ENCODE measurements at places on chromosomes 4 and X.
A peak's percentile ranks its signal among the peaks of the same experiment; 100 is the strongest.

DNA sequence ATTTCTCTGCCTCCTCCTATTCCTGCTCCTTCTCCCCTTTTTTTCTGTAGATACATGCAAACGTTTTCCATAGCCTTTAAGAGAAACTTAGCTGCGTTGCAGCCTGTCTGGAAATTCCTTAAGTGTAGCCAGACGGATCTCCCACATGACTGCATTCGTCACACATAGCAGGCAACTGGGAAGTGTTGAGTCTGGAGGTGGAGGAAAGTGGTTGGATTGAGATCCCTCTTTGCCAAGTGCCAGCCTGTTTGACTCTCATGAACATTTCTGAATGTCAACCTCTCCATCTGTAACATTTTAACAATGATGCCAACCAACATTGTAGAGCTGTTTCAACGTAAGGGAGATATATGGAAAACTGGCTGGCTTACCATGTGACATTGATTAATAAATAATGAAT lies 45.1 kb upstream of the FAM9A start:
- no peaks in the 10 kb centered on the region for H3K36me3 ChIP-seq
- H3K4me1 ChIP-seq: no peaks in the 10 kb centered on the region
- no peak overlapping the region for H3K27ac ChIP-seq
- no peak overlapping the region for H3K4me3 ChIP-seq
- no peak for DNase-seq
- no peaks in the 10 kb centered on the region for H3K27me3 ChIP-seq

DNA sequence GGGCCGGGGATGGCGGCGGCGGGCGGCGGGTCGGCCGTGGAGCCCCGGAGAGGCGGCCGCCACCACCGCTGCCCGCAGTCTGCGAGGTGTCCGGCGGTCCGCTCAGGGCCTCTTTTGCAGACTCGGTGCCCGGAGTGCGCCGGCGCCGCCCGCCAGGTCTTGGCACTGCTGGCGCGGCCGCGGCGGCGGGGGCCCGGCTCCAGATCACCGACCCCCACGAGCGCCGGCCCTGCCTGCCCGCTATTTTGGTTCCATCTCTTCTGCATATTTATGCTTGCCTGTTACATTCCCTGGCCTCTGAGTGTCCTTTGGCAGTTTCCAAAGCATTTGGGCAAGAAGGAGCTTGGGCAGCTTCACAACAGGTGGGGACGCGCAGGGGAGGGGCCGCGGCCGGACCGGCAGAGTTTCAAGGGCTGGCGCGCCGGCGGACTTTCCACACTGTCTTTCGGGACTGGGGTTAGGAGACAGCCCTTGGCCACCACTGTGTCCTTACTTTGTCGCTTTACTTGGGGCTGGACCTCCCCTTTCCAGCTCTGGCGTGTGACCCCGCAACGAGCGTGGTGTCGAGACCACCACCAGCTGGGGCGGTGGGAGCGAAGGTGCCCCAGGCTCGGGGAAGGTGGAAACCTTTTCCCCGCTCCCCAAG lies 668 bp upstream of the TAPT1 start:
- no peaks in the 10 kb centered on the region for H3K36me3 ChIP-seq
- H3K27me3 ChIP-seq: no peaks in the 10 kb centered on the region
- DNase-seq: peak; percentile 79
- H3K4me1 ChIP-seq: peaks cover 33% of the 10 kb centered on the region

DNA sequence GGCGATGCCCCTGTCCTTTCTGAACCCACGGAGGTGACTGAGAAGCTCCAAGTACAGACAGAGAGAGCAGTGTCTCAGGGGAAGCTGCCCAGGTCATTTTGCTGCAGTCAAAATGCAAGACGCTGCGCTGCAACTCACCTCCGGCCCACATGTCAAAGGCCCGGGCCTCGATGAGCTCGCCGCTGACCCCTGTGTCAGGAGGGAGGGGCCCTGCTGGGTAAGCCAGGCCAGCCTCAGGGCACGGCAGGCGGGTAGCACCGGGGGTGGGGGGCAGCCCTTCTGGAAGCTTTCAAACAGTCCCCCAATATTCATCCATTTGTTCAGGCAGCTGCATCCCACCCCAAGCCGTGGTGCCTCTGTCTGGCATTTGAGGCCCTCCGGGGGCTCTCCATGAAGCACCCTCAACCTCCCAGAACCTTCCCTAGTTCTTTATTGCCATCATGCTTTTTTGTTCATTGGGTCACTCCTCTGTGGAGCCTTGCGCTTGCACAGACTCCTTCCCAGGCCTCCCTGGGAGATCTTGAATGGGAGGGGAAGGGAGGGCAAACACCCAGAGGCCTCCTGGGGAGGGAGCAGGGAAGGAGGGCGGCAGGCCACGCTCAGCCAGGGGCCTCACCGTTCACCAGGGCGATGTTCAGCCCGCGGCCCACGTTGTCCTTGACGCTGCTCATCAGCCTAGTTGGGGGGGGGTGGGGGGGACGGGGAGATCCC lies 8.2 kb downstream of the FAM3A start:
- H3K27ac ChIP-seq: no peak overlapping the region
- no peaks in the 10 kb centered on the region for H3K27me3 ChIP-seq
- H3K4me3 ChIP-seq: no peak overlapping the region
- no peaks in the 10 kb centered on the region for H3K36me3 ChIP-seq
- H3K4me1 ChIP-seq: no peaks in the 10 kb centered on the region

DNA sequence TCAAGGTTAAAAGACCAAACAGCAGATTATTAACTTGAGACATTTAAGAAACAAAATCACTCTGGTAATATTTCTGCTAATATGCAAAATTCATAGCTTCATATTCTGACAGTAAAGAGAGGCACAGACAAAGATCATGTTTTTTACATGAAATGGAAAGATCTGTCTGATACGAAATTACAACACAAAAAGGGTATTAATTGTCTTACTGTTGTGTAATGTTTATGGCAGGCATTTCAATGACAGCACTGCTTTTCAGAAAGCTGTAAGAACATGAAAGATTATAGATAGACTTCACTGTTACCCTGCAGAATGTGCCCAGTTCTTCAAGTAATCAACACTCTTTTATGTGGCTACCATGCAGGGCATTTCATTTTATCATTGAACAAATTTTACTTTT lies 15.4 kb downstream of the DCHS2 start:
- H3K27me3 ChIP-seq: no peaks in the 10 kb centered on the region
- no peak overlapping the region for H3K27ac ChIP-seq

GRCh38 chrX:23919706-23920320 lies 12.0 kb downstream of the CXorf58 start:
- DNase-seq: no peak
- no peaks in the 10 kb centered on the region for H3K27me3 ChIP-seq
- no peak overlapping the region for H3K27ac ChIP-seq
- no peaks in the 10 kb centered on the region for H3K4me1 ChIP-seq

- no peaks in the 10 kb centered on the region for H3K4me1 ChIP-seq
These were observed 48.3 kb downstream of the AMELX start for GRCh38 chrX:11341274-11342201.

GRCh38 chr4:16212138-16212782 lies 14.0 kb downstream of the TAPT1 start:
- no peaks in the 10 kb centered on the region for H3K27me3 ChIP-seq
- H3K4me3 ChIP-seq: no peak overlapping the region
- no peaks in the 10 kb centered on the region for H3K4me1 ChIP-seq

DNA sequence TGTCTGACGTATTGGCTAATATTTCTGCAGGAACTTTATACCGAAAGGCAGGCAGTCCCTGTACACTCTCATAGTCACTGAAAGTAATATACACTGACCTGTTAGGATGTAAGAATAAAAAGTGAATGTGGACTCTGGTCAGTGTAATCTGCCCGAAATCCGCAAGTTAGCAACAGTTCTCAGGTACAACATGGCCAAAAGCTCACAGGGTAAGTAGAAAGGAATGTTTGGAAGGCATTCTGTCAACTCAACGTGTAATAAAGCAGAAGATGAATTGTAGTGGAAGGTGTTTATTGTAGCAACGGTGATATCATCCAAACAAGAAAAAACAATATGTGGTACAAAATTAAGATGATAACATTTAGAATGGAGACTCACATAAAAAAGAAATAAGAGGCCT lies 26.0 kb upstream of the NUP54 start:
- DNase-seq: no peak
- peaks cover 66% of the 10 kb centered on the region for H3K36me3 ChIP-seq
- no peaks in the 10 kb centered on the region for H3K27me3 ChIP-seq
- no peak overlapping the region for H3K4me3 ChIP-seq
- no peaks in the 10 kb centered on the region for H3K4me1 ChIP-seq

DNA sequence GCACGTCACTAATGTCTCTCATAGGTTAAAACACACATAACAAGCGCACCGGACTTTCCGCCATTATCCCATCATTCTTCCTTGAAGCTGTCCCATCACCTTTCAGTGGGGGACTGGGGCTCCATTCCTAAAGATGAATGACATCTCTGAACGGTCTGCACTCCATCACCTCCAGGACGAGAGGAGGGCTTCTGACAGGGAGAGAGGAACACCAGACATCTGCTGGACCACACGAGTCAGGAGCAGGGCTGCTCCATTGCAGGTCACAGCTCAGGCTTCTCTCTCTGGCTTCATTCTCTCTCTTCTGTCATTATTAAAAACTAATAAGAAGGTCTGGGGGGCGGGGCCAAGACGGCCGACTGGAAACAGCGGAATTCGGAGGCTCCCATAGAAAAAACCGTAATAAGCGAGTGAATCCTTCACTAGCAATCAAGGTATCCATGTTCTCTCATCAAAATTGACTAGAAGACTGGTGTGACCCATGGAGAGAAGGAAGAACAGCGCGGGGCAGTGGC lies 289.8 kb downstream of the LDB2 start:
- H3K36me3 ChIP-seq: no peaks in the 10 kb centered on the region
- no peaks in the 10 kb centered on the region for H3K27me3 ChIP-seq
- H3K4me1 ChIP-seq: no peaks in the 10 kb centered on the region
- H3K4me3 ChIP-seq: no peak overlapping the region
- no peak overlapping the region for H3K27ac ChIP-seq

GRCh38 chrX:10173331-10173900 lies 16.6 kb downstream of the CLCN4 start:
- no peaks in the 10 kb centered on the region for H3K36me3 ChIP-seq
- no peaks in the 10 kb centered on the region for H3K27me3 ChIP-seq
- DNase-seq: no peak

DNA sequence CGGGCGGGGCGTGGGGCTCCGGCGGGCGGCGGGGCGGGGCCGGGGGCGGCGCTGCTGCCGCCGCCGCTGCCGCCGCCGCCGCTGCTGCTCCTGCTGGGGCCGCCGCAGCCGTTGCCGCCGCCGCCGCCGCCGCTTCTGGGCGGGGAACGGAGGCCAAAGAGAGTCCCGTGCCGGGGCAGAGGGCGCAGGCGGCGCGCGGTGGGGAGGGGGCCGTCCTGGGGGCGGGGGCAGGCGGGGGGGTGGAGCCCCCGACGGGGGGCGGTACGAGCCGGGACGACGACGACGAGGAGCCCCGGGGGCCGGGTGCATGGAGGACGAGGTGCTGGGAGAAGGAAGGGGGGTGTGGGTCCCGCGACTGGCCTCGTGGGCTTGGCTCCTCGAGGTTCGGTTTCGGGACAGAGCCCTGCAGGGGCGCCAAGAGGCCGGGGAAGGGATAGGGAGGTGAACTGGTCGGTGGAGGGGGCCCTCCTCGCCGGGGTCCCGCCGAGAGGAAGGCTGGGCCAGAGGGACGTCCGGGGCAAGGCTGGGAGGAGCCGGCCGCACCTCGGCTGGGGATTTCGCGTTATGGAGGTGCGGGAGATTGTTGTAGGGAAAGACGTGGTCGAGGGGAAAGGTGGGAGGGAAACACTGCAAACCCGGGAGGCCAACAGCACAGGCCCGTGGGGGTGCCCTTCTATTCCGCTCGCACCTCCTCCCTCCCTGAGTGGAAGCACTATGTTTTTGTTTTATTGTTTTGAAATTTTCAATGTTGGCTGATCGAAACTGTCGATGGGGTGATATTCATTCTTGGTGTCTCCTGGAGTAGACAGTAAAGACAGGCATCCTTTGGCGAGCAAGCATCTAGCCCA lies 1.9 kb downstream of the BCORL1 start:
- DNase-seq: peak; percentile 68
- no peak overlapping the region for H3K4me3 ChIP-seq
- H3K27me3 ChIP-seq: no peaks in the 10 kb centered on the region
- peak overlapping the region; percentile 56 for H3K27ac ChIP-seq
- no peaks in the 10 kb centered on the region for H3K36me3 ChIP-seq

GRCh38 chr4:96642490-96642889 lies 802.6 kb downstream of the PDHA2 start:
- H3K27ac ChIP-seq: no peak overlapping the region
- H3K4me1 ChIP-seq: no peaks in the 10 kb centered on the region
- no peaks in the 10 kb centered on the region for H3K27me3 ChIP-seq
- no peak for DNase-seq
- no peaks in the 10 kb centered on the region for H3K36me3 ChIP-seq
- no peak overlapping the region for H3K4me3 ChIP-seq

- H3K36me3 ChIP-seq: no peaks in the 10 kb centered on the region
- H3K4me1 ChIP-seq: no peaks in the 10 kb centered on the region
- no peaks in the 10 kb centered on the region for H3K27me3 ChIP-seq
- no peak overlapping the region for H3K4me3 ChIP-seq
These were observed 40.0 kb downstream of the CDS1 start for GRCh38 chr4:84622959-84623358.

Data from ascending aorta (tissue), 2 donors.